Caco-2 (cell line): ENCODE measurements at places on chromosomes 1 and 21. TPM values are rescaled to one million over a fixed set of nuclear protein-coding genes. Genes with fewer than 3 reads are reported as not detected.

DNA sequence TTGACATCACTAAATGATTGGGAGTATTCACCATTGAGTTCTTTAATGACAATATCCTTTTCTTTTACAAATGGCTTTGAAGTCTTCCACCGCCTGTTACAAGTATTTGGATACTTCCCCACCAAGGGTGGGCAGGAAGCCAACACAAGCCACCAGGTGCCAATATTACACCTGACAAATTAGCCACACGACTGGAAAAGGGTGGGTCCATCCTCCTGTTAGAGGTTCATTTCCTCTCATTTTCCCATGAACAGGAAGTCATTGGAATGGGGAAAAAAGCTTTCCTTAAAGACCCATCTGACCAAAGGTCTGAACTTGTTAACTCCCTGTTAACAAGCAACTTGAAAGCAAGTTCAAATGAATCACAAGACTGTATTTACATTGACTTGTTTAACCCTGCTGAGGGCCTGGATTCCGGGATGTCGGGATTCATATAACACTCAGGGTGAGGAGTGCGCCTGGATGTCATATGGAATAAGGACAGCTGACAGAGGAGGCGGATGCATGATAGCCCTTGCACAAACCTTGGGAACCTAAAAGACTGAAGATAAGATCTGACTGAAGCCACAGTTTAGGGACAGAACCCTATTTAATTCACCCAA is 40.5 kb upstream of the PROX1 start:
- DNase-seq, result no peak

DNA sequence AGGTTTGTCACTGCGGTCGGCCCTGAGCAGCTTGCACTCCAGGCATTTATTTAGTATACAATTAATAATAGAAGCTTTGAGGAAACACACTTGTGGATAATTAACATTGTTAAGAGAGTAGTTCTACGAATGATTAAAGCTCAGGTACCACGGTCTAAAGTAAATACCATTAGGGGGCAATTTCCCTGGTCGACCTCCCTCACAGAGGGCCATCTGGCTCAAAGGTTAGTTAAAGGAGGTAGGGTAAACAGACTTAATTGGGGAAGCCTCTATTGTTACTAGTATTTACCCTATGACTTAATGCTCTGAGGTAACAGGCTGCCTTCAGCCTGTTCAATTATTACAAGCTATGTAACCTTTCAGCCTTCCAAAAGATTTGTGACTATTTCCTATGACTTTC is 122.3 kb upstream of the SLC44A3 start:
- peak; percentile 57 for DNase-seq

- peak; percentile 94 for DNase-seq
These were observed at the start of gene STMN1 for GRCh38 chr1:25905680-25906643. Gene STMN1 (minus strand): TSS chr1:25906419. CDS start chr1:25904676, 1,743 bp downstream.

DNA sequence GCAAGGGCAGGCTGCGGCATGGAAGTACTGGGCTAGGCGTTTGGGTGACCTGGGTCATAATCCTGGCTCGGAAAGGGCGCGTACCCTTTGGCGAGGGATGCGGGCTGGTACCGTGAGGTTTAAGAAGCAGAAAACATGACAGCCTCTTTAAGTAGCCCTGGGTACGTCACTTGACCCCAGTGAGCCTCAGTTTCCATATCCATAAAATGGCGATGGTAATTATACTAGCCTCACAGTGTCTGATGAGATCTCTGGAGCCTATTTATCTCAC is 700 bp downstream of the PIGV start:
- DNase-seq, result no peak

DNA sequence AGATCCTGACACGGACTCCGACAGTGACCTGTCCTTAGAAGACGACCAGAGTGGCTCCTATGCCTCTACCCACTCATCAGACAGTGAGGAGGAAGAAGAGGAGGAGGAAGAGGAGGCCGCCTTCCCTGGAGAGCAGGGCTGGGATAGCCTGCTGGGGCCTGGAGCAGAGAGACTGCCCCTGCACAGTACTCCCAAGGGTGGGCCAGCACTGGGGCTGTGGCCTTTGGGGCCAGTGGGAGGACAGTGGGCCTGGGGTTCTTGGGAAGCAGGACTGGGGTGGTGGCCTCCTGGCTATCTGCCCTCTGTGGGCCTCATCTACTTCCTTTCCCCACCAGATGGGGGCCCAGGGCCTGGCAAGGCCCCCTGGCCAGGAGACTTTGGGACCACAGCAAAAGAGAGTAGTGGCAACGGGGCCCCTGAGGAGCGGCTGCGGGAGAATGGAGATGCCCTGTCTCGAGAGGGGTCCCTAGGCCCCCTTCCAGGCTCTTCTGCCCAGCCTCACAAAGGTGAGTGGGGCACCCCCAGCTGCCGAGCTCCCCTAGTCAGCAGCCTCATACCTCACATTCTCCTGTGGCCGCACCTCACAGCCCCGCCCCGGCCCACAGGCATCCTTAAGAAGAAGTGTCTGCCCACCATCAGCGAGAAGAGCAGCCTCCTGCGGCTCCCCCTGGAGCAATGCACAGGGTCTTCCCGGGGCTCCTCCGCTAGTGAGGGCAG is 10.0 kb downstream of the PSRC1 start:
- peak; percentile 66 for DNase-seq

GRCh38 chr1:163974120-163974519 is 584.9 kb upstream of the PBX1 start:
- no peak for DNase-seq

DNA sequence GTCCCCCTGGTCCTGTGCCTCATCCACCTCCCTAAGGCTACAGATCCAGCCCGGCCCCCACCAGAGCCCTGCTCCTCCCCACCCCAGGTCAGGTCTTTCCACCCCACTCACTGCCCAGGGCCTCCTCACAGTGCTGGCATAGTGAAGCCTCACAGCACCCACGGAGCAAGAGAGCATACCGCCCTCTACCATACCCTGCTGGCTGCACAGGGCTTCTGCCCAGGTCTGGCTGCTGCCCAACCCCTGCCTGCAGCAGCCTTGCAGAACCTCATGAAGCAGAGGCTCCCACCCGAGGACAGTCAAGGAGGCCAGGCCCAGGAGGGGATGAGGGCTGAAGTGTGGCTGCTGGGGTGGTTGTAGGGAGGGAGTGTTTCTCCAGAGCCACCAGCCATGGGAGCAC is 19.7 kb upstream of the ARF1 start:
- DNase-seq, result no peak

DNA sequence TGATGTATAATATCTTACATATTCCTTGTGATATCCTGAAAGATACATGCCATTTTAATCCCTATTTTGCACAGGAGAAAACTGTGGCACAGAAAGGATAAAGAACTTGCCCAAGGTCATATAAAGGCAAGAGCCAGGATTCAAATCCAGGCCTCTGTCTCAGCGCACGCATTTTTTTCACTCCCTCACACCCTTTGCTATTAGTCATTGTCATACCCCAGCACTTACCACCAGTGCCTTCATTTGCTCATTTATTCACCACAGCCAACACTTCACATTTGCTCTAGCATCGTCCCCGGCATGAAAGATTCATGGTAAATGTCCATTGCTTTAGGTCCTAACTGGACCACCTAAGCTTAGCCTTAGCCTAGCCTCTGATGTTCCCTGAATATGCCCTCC is 14.2 kb downstream of the ALX3 start:
- no peak for DNase-seq

- DNase-seq, result no peak
These were observed 713.7 kb downstream of the MATN1 start for GRCh38 chr1:30009720-30010119.

GRCh38 chr1:174659823-174660222 is 212.1 kb downstream of the GPR52 start:
- DNase-seq, result no peak

DNA sequence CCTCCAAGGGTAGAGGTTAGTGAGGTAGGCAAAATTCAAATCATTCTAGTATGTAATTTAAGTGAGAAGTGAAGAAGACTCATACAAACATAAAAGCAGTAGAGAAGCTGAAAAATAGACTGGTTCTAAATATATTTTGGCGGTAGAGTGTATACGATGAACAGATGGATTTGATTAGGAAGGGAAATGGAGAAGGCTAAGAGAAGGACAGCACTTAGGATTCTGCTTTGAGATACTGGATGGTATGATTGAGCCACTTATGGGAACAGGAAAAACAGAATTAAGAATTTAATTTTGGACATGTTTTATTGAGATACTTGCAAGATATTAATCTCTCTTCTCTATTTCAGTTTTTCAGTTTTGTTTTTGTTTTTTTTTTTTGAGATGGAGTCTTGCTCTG is 60.1 kb downstream of the EPB41 start:
- DNase-seq, result no peak

DNA sequence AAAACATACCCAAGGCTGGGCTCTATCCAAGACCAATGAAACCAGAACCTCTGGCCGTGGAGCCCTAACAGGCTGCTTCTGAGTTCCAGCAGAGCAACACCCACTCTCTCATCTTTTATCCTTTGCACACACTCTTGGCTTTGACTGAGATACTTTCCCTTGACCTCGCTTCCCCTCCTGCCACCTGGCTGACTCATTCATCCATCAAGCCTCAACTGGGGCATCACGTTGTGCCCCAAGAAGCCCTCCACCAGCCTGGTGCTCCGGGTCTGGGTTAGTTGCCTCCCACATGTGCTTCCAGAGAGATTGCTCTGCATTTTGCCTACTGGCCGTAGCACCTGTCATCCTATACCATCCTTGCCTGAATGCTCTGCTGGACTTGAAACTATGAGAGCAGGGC is 34.5 kb upstream of the SERBP1 start:
- no peak for DNase-seq

DNA sequence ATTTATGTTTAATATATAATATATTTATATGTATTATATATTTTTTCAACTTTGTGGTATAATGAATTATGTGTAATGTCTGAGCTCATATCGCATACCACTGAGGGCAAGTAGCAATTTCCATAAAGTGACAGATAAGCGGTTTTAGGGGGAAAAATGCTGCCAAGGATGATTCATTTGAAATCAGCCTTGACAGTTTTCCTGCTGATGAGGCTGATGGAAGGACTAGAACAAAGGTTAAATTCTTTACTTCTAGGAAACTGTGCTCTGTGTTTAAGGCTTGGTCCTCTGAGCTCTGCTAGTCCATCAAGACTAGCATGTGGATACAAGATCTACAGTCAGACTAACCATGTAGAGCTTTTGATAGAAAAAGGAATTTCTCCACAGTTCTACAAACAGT is 19.3 kb upstream of the DDAH1 start:
- no peak for DNase-seq

- no peak for DNase-seq
These were observed at the start of gene OLIG2 for GRCh38 chr21:33025489-33026442. Gene OLIG2 (plus strand): TSS chr21:33025935. CDS start chr21:33026863, 928 bp downstream.

GRCh38 chr1:12518931-12519692 is 98.9 kb downstream of the DHRS3 start:
- no peak for DNase-seq

- DNase-seq, result no peak
These were observed 107.3 kb upstream of the PDC start for GRCh38 chr1:186568221-186568620.

DNA sequence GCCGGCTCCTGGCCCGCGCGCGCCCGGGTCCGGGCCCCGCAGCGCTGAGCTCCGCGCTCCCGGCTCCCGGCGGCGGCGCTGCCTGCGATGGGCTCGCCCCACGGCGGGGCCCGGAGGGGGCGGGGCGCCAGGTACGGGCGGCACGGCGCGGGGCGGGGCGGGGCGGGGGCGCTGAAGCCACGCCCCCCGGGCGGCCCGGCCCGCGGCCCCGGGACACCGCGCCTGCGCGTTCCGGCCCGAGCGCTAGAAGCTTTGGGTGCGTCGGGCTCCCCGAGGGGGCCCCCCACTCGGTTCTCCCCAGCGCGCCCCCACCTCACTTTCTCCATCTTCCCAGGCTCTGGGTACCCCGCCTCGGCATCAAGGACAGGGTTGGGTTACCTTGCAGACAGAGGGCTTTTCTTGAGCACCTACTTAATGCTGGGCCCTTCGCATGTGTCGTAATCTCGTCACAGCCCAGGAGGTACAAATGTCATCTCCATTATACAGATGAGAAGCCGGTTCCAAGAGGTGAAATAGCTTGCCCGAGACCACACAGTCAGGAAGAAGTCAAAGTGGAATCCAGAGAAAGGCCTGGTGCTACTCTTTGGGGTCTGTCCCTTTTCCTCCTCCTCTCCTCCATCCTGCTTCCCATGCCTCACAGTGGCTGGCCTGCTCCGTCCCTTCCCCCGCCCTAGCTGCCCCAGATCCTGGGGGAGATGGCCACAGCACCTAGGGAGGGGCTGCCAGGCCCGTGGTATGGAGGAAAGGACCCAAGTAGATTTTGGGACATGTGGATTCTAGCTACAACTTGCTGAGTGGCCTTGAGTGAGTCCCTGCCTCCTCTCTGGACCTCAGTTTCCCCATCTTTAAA is 46.5 kb downstream of the RAP1GAP start:
- no peak for DNase-seq

DNA sequence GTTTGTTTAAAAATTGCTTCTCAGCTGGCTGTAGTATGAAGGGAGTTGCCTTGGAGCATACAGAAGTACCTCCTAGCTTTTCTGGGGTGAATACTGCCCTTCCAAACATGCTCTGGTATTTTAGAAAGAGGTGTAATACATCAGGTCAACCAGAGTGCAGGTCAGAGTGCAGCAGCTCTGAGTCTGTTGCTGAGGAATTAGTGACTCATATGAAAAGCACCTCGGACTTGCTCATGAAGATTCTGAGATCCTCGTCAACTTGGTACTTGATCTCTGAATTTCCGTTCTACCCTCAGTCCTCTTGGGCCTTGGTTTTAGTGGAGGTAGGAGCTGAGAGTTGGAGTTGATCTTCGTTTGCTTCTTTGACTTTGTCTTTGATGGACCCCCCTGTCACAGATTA is 67.3 kb downstream of the NOS1AP start:
- no peak for DNase-seq

- DNase-seq, result no peak
These were observed 63.7 kb upstream of the ANGPTL1 start for GRCh38 chr1:178934546-178934945.

DNA sequence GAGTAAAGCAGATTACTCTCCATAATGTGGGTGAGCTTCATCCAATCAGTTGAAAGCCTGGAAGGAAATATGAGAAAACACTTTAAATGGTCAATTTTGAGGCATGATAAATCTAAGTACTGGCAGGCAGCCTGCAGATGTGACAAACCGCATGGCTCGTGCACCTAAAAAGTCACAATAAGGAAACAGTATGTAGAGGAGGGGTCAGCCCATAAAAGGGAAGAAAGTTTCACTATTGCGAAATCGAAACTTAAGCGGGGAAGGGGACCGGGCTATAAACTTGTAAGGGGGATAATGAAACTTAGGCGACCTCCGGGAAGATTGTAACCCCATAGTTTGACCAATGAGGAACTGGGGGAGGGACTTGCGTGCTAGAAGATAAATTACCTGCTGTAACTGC is 109.8 kb downstream of the PLPPR4 start:
- no peak for DNase-seq

- peak; percentile 0 for DNase-seq
These were observed 507 bp downstream of the AK5 start for GRCh38 chr1:77282187-77282865.

The DMRTA2 gene
- 3.1 and 3.4 TPM in 2 replicates for total RNA-seq

The ERRFI1 gene
- total RNA-seq, result 37.2 and 40.9 TPM in 2 replicates

The SH2D5 gene
- 2.8 and 3.5 TPM in 2 replicates for total RNA-seq

The LIPI gene
- not detected in 2 replicates for total RNA-seq

The NRAS gene
- total RNA-seq, result 38.2 and 39.9 TPM in 2 replicates

The MYOC gene
- total RNA-seq, result not detected in 2 replicates

The COL24A1 gene
- total RNA-seq, result 0.07 TPM in 1 of 2 replicates, not detected in the other

The FYB2 gene
- 2.7 and 2.9 TPM in 2 replicates for total RNA-seq

The PAPPA2 gene
- total RNA-seq, result 0.02 and 0.18 TPM in 2 replicates

The MAP3K7CL gene
- 8.2 and 9.9 TPM in 2 replicates for total RNA-seq

The PLXNA2 gene
- 3.2 and 5.7 TPM in 2 replicates for total RNA-seq

The CR1L gene
- not detected in 2 replicates for total RNA-seq

The ERG gene
- not detected in 2 replicates for total RNA-seq

The OR14K1 gene
- total RNA-seq, result not detected in 2 replicates

The TFF2 gene
- 1.2 and 3.4 TPM in 2 replicates for total RNA-seq
